AG04450 (cell line): ENCODE measurements at places on chromosomes 4 and X.
A peak's percentile ranks its signal among the peaks of the same experiment; 100 is the strongest.

DNA sequence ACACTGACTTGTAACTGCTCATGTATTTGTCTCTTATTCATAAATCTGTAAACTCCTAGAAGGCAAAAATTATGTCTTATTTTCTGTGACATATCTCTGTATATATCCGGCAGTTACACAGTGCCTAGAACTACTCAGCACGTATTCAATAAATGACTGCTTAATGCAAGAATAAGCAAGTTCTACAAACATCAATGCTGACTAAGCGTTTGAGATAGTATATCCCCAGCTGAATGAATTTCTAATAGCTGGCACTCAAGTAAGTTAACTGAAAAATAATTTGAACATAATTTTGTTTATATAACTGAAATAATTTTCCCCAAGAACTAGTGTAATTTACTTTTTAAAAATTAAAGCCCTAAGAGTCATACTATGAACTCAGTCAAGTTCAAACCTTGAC lies 113.7 kb downstream of the ARAP2 start:
- no peak for DNase-seq

- DNase-seq = no peak
Observed at GRCh38 chr4:111018216-111018615, 395.3 kb upstream of the PITX2 start.

- no peak for DNase-seq
Observed at GRCh38 chr4:7943211-7943610, 3.5 kb upstream of the AFAP1 start.

GRCh38 chr4:147076179-147076578 lies 130.5 kb upstream of the TTC29 start:
- DNase-seq = no peak

DNA sequence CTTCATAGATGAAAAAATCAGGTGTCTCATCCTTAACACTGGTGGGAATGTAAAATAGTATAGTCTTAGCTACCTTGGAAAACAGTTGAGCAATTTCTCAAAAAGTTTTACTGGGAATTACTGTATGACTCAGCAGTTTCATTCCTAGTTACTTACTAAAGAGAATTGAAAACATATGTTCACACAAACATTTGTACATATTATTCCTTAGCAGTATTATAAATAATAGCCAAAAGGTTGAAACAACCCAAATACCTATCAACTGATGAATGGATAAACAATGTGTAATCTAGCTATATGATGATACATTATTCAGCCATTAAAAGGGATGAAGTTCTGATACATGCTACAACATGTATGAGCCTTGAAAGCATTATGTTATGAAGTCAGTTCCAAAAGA lies 41.7 kb downstream of the RBM46 start:
- DNase-seq = peak; percentile 32

GRCh38 chr4:175453456-175453855 lies 358.6 kb downstream of the GPM6A start:
- no peak for DNase-seq

GRCh38 chr4:100989401-100989800 lies 357.9 kb downstream of the PPP3CA start:
- no peak for DNase-seq

- DNase-seq = no peak
Observed at GRCh38 chr4:76896614-76897535, 1.1 kb downstream of the SOWAHB start.

- no peak for DNase-seq
Observed at GRCh38 chrX:10728806-10729389, 108.5 kb upstream of the MID1 start.

- no peak for DNase-seq
Observed at GRCh38 chr4:76867377-76867776, 30.6 kb downstream of the SOWAHB start.

- no peak for DNase-seq
Observed at GRCh38 chrX:40573763-40574162, 7.0 kb upstream of the ATP6AP2 start.
